ENCODE measurements at places on chromosomes 3 and 15.

- no peaks in the 10 kb centered on the region for H3K27me3 ChIP-seq
- no peaks in the 10 kb centered on the region for H3K4me1 ChIP-seq
- no peak overlapping the region for H3K4me3 ChIP-seq
- no peak for DNase-seq
- peaks cover 39% of the 10 kb centered on the region for H3K36me3 ChIP-seq
These were observed 14.1 kb downstream of the FYCO1 start for GRCh38 chr3:45981346-45982074.

GRCh38 chr3:47980795-47981194, 35.4 kb downstream of the MAP4 start:
- H3K4me1 ChIP-seq = no peaks in the 10 kb centered on the region
- no peak overlapping the region for H3K4me3 ChIP-seq
- DNase-seq = no peak
- no peaks in the 10 kb centered on the region for H3K36me3 ChIP-seq
- H3K27me3 ChIP-seq = no peaks in the 10 kb centered on the region

- no peak overlapping the region for H3K27ac ChIP-seq
- H3K4me1 ChIP-seq = no peaks in the 10 kb centered on the region
- no peaks in the 10 kb centered on the region for H3K27me3 ChIP-seq
- no peak for DNase-seq
- H3K36me3 ChIP-seq = no peaks in the 10 kb centered on the region
- H3K4me3 ChIP-seq = no peak overlapping the region
These were observed 24.7 kb upstream of the MCTP2 start for GRCh38 chr15:94206463-94207167.

DNA sequence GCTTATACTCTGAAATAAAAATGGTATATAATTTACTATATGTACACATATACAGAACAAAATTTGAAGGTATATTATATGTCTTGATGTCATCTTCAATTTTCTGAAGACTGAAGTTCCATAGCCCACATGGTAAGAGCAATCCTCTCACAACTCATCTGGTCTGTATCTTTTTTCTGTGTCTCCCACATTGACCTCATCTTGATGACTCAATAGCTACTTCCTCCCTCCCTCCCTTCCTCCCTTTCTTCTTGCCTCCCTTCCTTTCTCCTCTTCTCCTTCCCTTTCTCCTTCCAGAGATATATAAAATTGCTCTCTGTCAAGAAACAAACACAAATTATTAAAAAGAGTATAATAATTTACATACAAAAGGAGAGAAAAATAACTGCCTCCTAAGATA, 268.5 kb downstream of the SQOR start:
- no peak overlapping the region for H3K4me3 ChIP-seq
- H3K4me1 ChIP-seq = no peaks in the 10 kb centered on the region
- no peaks in the 10 kb centered on the region for H3K36me3 ChIP-seq
- H3K27ac ChIP-seq = no peak overlapping the region
- no peaks in the 10 kb centered on the region for H3K27me3 ChIP-seq
- DNase-seq = no peak

Data from H1 (cell line).